A549 treated with GW870086 at 1 μM for 4 hours (cell line): ENCODE measurements at places on chromosomes 12 and 14. TPM values are rescaled to one million over a fixed set of nuclear protein-coding genes. Genes with fewer than 3 reads are reported as not detected.

The FGF23 gene
- not detected in 5 replicates for total RNA-seq

The GLIPR1L2 gene
- total RNA-seq = 0.11 to 0.24 TPM (median 0.22 TPM) in 5 replicates

The NKX2-1 gene
- 0.05 to 0.10 TPM in 2 of 5 replicates, not detected in the others for total RNA-seq

The OVCH1 gene
- total RNA-seq = not detected in 5 replicates

The TEX22 gene
- 0.14 to 0.52 TPM (median 0.23 TPM) in 4 of 5 replicates, not detected in the other for total RNA-seq

The SLC5A8 gene
- total RNA-seq = not detected in 5 replicates

The FZD10 gene
- total RNA-seq = not detected in 5 replicates

The SIVA1 gene
- total RNA-seq = 161 to 220 TPM (median 195 TPM) in 5 replicates

The CCDC196 gene
- not detected in 5 replicates for total RNA-seq

The OR9K2 gene
- total RNA-seq = not detected in 5 replicates

The SLCO1B1 gene
- 0.19 to 0.46 TPM (median 0.29 TPM) in 5 replicates for total RNA-seq

The COX8C gene
- total RNA-seq = not detected in 5 replicates

The LIN7A gene
- total RNA-seq = 0.14 to 0.81 TPM (median 0.47 TPM) in 5 replicates

The GPD1 gene
- 0.11 to 0.35 TPM (median 0.19 TPM) in 5 replicates for total RNA-seq

The CMA1 gene
- total RNA-seq = not detected in 5 replicates

The SMCO2 gene
- 0.12 TPM in 1 of 5 replicates, not detected in the others for total RNA-seq

The TMCC3 gene
- 0.88 to 1.8 TPM (median 1.2 TPM) in 5 replicates for total RNA-seq

The GLTP gene
- total RNA-seq = 19.9 to 22.3 TPM (median 21.4 TPM) in 5 replicates

The IQSEC3 gene
- 0.01 to 0.02 TPM in 2 of 5 replicates, not detected in the others for total RNA-seq

The SSTR1 gene
- 0.03 TPM in 1 of 5 replicates, not detected in the others for total RNA-seq

The PROX2 gene
- not detected in 5 replicates for total RNA-seq

The IFNG-AS1 gene
- total RNA-seq = not detected in 5 replicates

The NGDN gene
- 61.1 to 68.9 TPM (median 63.1 TPM) in 5 replicates for total RNA-seq

The MYBPC1 gene
- not detected in 5 replicates for total RNA-seq

The CCDC184 gene
- 2.2 to 3.3 TPM (median 3.3 TPM) in 5 replicates for total RNA-seq

The SPIC gene
- total RNA-seq = not detected in 5 replicates

The CKB gene
- total RNA-seq = 116 to 147 TPM (median 130 TPM) in 5 replicates

The TOMM20L gene
- not detected in 5 replicates for total RNA-seq

The SPTB gene
- 1.5 to 2.5 TPM (median 2.0 TPM) in 5 replicates for total RNA-seq

The LTBP2 gene
- total RNA-seq = 9.7 to 13.1 TPM (median 11.0 TPM) in 5 replicates

The C12orf50 gene
- 0.14 TPM in 1 of 5 replicates, not detected in the others for total RNA-seq

The CLEC7A gene
- total RNA-seq = not detected in 5 replicates

The IPO4 gene
- 71.7 to 83.4 TPM (median 76.3 TPM) in 5 replicates for total RNA-seq

The NEUROD4 gene
- not detected in 5 replicates for total RNA-seq

The TAC3 gene
- 0.17 to 0.63 TPM (median 0.19 TPM) in 3 of 5 replicates, not detected in the others for total RNA-seq

The NELL2 gene
- total RNA-seq = 0.06 to 0.21 TPM (median 0.08 TPM) in 3 of 5 replicates, not detected in the others

The KCNH3 gene
- 1.2 to 3.2 TPM (median 2.8 TPM) in 5 replicates for total RNA-seq

The KRT73 gene
- total RNA-seq = not detected in 5 replicates

The SLCO1B3 gene
- total RNA-seq = 8.6 to 14.5 TPM (median 12.9 TPM) in 5 replicates

The STRAP gene
- total RNA-seq = 176 to 207 TPM (median 193 TPM) in 5 replicates

The SLC6A13 gene
- total RNA-seq = 0.09 to 0.92 TPM (median 0.33 TPM) in 4 of 5 replicates, not detected in the other

The HAL gene
- total RNA-seq = 0.29 to 0.75 TPM (median 0.36 TPM) in 5 replicates

The NOVA1 gene
- 3.7 to 5.3 TPM (median 4.0 TPM) in 5 replicates for total RNA-seq

The GRIP1 gene
- total RNA-seq = 2.3 to 6.4 TPM (median 4.3 TPM) in 5 replicates

The ZBTB25 gene
- 3.7 to 6.4 TPM (median 5.7 TPM) in 5 replicates for total RNA-seq

The FIGNL2 gene
- 0.16 to 0.34 TPM (median 0.25 TPM) in 5 replicates for total RNA-seq

The ATF1 gene
- total RNA-seq = 31.8 to 48.3 TPM (median 44.5 TPM) in 5 replicates

The PRKAB1 gene
- 34.1 to 38.3 TPM (median 34.7 TPM) in 5 replicates for total RNA-seq

The NAV3 gene
- total RNA-seq = 4.3 to 12.1 TPM (median 9.2 TPM) in 5 replicates
